ENCODE measurements at places on chromosomes 6 and 20.
A peak's percentile ranks its signal among the peaks of the same experiment; 100 is the strongest.

GRCh38 chr6:90631046-90631445 lies 44.2 kb upstream of the MAP3K7 start:
- DNase-seq: no peak

GRCh38 chr6:102853249-102853955 lies 1459.9 kb downstream of the GRIK2 start:
- no peak for DNase-seq

GRCh38 chr6:53506872-53507271 lies 38.0 kb downstream of the GCLC start:
- DNase-seq: no peak

- DNase-seq: peak; percentile 12
These were observed 90.7 kb upstream of the ARID1B start for GRCh38 chr6:156686301-156686994.

GRCh38 chr6:155962276-155962675 lies 506.6 kb upstream of the NOX3 start:
- no peak for DNase-seq

DNA sequence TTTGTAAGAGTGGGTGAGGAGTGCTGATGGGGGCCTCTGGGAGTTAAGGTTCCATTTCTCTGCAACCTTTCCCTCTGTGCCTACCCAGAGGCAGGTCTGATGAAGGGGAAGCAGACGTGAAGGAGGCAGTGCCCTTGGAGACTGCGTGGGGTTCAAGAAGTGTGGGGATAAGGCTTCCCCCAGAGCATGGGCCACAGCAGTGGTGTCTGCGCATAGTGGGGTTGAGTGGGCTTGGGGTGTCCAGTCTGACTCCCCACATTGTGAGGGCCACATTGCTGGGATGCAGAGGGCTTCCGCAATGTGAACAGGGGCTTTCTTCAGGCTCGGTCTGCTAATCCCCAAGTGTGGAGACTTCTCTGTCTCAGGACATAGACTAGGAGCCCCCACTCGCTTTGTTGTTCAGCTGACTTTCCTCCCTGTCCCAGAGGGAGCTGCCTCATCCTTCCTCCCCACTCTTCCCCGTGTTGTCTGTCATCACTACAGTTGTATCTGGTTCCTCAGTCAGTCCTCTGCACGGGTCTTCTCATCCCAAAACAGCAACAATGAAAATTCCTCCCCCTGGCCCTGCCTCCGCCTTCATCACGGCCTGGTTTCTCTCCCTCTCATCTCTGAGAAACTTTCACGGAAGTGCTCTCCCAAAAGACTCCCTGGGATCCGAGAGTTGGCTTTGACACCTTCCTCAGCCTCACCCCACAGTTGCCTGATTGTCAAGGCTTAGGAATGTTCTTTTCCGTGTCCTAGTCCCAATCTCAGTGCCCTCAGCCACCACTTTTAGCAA lies 2.8 kb downstream of the EBF4 start:
- DNase-seq: no peak

GRCh38 chr6:14889188-14889587 lies 356.7 kb upstream of the JARID2 start:
- DNase-seq: no peak

DNA sequence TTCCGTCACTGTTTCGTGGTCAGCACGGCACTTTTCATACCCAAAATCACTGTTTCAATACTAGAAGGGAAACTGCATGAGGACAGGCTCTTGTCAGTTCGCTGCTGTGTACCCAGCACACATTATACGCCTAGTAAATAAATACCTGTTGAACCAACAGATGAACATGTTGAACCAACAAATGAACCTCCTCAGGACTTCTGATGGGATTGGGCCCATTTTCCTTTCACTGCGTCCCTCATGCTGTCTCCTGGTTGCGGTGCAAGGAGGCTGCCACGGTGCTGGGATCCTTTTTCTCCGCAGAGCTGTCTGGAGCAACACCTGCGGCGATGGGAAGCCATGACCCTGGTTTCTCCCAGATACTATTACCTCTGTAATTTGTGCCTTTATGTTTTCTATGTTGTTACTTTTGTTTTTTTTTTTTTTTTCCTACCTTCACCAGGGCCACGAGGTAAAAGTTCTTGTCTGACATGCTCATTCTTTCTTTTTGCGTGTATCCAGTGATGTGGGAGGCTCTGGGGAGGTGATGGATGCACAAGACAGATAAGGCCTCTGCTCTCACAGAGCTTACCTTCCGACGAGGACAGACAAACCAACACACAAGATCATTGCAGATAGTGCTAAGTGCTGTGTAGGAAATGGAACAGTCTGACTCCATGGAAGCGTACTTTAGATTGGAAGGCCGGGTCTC lies 1.1 kb downstream of the VAPB start:
- DNase-seq: no peak

DNA sequence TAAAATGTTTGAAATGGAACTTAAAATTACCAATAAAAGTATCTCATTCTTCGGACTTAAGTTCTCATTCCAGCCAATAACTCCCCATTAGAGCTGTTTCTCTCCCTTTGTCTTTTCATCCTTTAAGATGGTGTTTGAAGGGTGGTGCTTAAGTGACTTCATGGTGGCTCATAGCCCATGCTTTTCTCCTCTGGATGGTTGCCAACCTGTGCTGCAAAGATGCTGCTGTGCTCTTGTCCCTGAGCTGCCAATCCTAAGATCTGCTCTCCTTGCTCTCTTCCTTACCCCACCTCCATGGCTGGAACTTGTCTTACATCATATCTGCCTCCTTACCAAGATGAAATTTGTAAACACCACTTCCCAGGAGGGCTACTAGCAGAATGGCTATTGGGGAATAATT lies 31.6 kb upstream of the PNRC1 start:
- DNase-seq: no peak

DNA sequence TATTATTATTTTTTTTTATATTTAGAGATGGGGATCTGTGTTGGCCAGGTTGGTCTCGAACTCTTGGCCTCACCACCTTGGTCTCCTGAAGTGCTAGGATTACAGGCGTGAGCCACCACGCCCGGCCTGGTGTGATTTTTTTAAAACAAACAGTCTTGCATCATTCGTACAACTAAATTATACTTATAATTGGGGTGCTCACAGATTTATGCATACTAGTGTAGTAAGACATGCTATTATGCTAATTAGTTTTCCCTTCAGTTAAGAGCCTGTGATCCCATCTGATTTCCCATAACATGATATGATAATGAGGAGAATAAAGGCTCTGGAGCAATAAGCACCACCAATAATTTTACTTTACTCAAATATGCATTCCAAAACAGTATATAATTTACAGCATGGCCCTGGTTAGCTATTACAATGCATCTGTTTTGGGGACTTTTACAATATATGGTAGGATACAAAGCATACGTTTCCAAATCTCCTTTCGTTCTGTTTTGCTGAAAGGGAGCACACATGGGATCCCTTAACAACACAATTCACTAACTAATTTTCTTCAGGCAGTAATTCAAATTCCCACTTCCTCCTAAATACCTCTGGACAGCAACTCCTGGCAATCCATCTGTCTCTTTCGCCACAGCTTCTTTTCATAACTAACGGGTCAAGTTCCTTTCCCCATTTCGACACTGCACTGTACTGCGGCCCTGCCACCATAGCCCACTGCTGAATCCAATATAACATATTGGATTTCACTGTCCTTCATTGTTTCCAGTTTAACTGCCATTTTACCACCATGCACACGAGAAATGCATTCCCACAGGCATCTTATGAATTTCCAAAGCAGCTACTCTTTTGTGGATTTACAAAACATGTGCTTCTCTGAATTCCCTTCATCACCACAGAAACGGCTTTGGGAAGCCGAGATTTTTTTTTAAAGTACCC lies 1.7 kb downstream of the NUDT3 start:
- DNase-seq: no peak

DNA sequence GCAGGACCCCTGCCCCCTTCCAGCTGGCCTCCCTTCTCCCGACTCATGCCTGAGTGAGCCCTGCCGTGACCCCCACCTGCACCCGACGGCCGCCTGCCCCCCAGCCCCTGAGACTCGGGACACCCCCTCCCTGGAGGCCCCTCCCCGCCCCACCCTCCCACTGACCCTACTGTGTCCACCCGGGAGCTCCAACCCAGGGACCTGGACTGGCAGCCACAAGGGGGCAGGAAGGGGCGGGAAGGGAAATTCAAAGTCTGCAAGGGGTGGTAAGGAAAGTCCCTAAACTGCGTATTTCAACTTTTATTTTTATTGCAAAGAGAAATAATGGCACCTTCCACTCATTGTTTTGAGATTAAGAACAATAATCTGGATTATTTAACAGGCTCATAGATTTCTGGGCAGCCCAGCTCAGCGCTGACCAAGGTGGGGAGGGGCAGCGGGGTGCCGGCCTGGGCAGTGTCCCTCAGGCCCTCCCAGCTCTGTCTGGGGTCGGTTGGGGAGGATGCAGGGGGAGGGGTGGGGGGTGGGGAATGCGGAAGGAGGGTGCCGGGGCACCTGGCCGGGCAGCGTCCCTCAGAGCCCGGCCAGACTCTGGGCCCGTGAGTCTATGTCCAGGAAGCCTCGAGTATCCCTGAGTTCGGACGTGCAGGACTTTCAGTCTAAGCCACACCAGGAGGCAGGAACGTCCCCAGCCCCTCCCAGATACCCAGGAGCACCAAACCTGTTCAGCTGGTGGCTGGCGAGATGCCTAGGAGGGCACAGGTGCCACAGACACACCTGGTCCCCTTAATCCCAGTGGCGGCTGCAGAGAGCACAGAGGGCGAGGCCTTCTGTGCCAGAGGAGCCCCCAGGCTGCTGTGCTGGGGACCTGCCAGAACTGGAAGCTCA lies 1.3 kb upstream of the PTK6 start:
- no peak for DNase-seq

DNA sequence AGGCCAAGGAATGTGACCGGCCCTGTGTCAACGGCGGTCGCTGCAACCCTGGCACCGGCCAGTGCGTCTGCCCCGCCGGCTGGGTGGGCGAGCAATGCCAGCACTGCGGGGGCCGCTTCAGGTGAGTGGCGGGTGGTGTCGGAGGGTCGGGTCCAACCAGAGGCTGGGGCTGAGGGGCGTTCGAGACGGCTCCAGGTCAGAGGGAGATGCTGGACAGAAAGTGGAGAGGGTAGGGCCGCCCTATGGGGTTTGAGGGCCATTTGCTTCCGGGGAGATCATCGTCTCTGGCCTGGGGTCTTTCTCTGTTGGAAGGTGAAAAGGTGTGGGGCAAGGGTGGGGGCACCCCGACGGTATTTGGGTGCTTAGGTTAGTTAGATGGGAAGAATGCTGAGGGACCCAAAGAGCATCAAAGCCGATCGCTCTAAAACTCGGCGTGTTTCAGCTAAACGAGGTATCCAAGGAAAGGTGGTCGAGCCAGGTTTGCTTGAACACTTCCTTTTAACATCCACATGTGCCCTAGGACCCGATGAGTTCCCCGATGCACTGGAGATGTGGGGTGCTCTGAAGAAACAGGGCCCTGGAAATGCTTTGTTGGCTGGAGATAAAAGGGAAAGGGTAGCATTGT lies 691 bp downstream of the ATRN start:
- DNase-seq: no peak

DNA sequence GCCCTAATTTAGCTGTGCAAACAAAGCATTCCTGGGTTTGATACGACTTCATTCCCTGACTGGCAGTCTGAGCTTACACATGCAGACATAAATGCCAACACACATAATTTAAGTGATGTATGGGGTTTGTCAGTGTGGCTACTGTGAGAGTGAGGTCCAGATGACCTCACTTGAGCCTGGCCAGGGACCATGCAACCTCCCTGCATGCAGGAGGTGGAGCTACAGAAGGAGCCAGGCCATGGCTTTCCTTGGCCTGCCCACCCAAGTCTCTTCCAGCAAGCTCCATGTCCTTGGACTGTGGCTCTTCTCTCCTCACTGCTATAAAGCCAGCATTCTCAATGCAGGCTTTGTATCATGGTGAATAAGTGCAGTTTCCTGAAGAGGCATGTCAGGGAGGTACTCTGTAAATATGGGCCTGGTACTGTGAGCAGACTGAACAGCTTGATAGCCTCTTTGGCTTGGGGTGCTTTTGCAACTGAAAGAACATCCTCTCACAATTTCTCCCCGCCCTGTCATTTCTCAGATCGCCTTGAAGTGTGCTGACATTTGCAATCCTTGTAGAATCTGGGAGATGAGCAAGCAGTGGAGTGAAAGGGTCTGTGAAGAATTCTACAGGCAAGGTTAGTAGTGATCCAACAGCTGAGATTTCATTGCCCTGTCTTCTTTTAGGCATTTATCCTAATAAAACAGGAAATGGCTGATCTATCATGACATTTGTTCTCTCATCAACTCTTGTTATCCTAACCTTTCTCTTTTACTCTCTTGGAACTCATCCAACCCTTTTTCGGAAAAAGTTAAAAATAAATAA lies 69.2 kb downstream of the MTFR2 start:
- no peak for DNase-seq

GRCh38 chr20:25056690-25057233 lies 1.2 kb downstream of the ACSS1 start:
- DNase-seq: no peak

- no peak for DNase-seq
These were observed 156.8 kb downstream of the SLC35B3 start for GRCh38 chr6:8278562-8278961.

- DNase-seq: no peak
These were observed 143.0 kb downstream of the ERMARD start for GRCh38 chr6:169894377-169894960.

GRCh38 chr20:32979201-32979998 lies 24.8 kb downstream of the SUN5 start:
- DNase-seq: no peak

GRCh38 chr20:16417001-16417400 lies 156.2 kb downstream of the KIF16B start:
- DNase-seq: no peak

GRCh38 chr6:147983581-147984366 lies 358.9 kb upstream of the SASH1 start:
- DNase-seq: no peak

GRCh38 chr20:33681728-33682353 lies 4.3 kb downstream of the E2F1 start:
- no peak for DNase-seq

GRCh38 chr6:27863962-27864905 lies 48.0 kb downstream of the OR2B2 start:
- no peak for DNase-seq

DNA sequence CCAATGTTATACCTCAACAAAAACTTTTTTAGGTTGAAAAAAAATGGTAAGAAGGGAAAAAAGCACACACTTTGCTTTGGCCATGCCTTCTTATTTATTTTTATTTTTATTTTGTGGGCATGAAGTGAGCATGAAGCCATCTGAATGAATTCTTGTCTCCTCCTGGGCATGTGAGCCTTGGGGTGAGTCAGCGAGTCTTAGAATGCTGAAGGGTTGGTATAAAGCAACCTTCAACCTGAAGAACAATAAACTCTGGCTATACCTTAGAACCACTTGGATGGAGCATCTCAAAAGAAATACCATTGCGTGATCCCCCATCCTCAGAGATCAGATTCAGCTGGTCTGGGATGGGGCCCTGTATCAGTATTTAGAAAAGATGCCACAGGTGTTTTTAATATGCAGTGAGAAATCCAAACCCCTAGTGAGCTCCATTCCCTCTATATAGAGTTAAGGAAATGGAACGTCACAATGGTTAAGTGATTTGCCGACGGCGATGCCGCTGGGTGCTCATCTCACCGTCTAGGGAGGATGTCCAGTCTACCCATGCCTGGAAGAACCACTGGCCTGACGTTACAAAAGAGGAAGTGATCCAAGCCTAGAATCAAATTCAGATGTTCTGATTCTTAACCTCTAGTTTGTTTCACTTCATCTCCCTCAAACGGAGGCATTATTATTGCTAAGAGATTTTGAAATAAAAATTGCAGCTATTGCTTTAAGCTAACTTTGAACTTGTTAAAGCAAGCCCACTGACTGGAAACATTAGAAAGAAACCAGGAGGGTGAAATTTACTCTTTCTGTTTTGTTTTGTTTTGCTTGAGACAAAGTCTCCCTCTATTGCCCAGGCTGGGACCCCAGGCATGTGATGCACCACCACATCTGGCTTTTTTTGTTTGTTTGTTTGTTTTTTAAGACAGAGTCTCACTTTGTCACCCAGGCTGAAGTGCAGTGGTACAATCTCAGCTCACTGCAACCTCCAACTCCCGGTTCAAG lies 67.1 kb downstream of the EDN1 start:
- DNase-seq: no peak
